NCI-H510A treated with DMSO at 0.1 percent for 48 hours (cell line): ENCODE measurements at places on chromosomes 1 and 21.

DNA sequence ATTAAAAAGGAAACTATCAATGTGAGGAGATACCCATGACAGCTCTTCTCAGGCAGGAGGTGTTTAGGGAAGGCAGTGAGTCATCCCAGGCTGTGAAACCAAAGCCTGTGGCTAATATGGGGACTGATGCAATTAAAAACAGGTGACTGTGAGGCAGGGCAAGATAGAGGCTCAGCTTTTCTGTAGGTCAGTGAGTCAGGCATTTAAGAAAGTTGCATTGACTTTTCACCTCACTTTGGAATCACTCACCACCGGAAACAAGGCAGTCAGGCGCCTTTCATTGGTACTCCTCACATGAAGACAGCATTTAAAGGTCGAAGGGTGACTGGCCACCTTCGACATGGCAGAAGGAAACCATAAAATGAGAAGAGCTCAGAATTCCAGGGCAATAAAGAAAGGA lies 54.5 kb downstream of the PAPPA2 start:
- DNase-seq, result no peak

GRCh38 chr1:43522431-43522775 lies 8.3 kb upstream of the PTPRF start:
- no peak for DNase-seq

GRCh38 chr1:193070942-193071341 lies 11.5 kb downstream of the RO60 start:
- peak; percentile 42 for DNase-seq

GRCh38 chr21:44845418-44846223 lies 27.8 kb upstream of the SUMO3 start:
- DNase-seq, result no peak

GRCh38 chr1:19365721-19366120 lies 53.6 kb downstream of the SLC66A1 start:
- DNase-seq, result no peak

DNA sequence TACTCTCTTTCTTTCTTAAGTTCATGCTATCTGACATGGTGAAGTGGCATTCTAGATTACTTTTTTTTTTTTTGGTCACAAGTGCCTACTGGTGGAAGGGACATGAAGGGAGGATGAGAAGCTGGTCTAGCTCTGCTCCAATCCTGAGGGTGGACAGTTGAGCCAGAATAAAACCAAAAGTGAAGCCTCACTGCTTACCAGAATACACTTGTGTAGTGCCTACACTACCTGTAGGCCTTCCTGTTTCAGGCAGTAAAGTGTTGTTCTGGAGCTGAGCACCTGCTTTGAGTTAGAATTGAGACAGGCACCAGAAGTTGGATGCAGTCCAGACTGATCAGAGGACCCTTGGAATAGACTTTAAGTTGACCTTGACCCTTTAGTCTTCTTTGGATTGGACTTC lies 40.4 kb upstream of the APOBEC4 start:
- no peak for DNase-seq

GRCh38 chr1:226994586-226995364 lies 54.7 kb downstream of the COQ8A start:
- no peak for DNase-seq

DNA sequence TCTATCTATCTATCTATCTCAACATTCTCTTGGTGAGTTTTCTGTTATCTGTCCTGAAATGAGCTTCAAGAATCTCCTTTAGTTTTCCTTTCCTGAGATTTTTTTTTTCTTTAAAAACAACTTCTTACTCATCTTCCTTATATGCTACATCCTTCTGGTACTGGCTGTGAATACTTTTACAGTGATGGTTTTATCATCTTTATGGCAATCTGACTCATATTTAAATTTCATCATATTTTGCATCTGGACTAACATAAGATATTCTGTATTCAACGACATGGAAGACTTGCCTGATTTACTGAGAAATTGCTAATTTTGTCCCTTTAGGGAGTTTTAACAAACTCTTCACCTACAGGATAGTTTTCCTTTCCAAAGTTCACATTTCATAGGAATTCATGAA lies 33.0 kb downstream of the PDE4B start:
- no peak for DNase-seq

- DNase-seq, result no peak
Observed at GRCh38 chr1:150516050-150516591, 569 bp downstream of the FALEC start.

GRCh38 chr1:238264951-238265350 lies 374.2 kb upstream of the ZP4 start:
- DNase-seq, result no peak

- peak; percentile 58 for DNase-seq
Observed at GRCh38 chr1:228735871-228736586, 750 bp downstream of the RHOU start.

GRCh38 chr1:152926091-152926490 lies 17.7 kb downstream of the IVL start:
- DNase-seq, result no peak

DNA sequence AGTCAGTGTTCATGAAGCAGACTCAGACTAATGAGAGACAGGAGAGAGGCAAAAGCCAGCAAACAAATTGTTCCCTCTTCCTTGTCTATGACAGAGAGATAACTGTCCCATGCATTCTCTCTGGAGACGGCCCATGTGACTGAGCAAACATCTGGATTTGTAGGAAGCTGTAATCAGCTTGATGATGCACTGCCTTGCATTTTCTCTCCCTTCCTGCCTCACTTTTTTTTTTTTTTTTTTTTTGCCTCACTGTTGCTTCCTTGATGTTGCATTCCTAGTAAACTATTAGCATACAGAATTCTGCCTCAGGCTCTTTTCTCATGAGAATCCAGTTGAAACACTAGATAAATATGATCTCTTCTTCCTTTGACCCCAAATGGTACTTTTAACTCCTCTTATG lies 134.5 kb downstream of the HHIPL2 start:
- DNase-seq, result no peak

GRCh38 chr21:16304174-16305095 lies 574.7 kb downstream of the USP25 start:
- no peak for DNase-seq

GRCh38 chr1:212381397-212382035 lies 33.2 kb downstream of the PACC1 start:
- DNase-seq, result no peak
